ENCODE measurements at places on chromosomes 2 and 18. TPM values are rescaled to one million over a fixed set of nuclear protein-coding genes. Genes with fewer than 3 reads are reported as not detected.

- DNase-seq = no peak
Observed at GRCh38 chr2:149657401-149658040, 69.9 kb upstream of the MMADHC start.

- DNase-seq = no peak
Observed at GRCh38 chr2:160363055-160363454, 130.6 kb downstream of the RBMS1 start.

GRCh38 chr2:11155381-11156035 is at the start of gene SLC66A3:
Gene SLC66A3 (plus strand): TSS chr2:11155467. CDS start chr2:11155547, 80 bp downstream.
- no peak for DNase-seq

DNA sequence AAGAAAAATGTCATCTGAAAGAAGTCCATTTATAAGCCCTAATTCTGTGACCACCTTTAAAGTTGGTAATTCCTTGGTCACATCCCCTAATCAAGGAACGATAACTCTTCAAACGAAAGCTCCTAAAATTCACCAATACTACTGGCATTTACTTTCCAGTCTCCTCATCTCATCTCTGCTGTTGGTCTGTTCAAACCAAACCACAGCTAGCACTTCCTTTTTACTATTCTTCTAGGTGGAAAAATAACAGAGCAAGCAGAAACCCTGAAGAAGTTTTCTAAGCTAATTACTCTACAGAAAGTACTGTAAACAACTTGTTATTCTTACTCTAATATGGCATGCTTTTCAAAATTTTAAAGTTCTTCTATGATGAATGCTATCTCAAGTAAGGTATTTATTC is 21.6 kb downstream of the TIA1 start:
- DNase-seq = no peak

- no peak for DNase-seq
Observed at GRCh38 chr2:47309952-47310800, 92.8 kb upstream of the MSH2 start.

DNA sequence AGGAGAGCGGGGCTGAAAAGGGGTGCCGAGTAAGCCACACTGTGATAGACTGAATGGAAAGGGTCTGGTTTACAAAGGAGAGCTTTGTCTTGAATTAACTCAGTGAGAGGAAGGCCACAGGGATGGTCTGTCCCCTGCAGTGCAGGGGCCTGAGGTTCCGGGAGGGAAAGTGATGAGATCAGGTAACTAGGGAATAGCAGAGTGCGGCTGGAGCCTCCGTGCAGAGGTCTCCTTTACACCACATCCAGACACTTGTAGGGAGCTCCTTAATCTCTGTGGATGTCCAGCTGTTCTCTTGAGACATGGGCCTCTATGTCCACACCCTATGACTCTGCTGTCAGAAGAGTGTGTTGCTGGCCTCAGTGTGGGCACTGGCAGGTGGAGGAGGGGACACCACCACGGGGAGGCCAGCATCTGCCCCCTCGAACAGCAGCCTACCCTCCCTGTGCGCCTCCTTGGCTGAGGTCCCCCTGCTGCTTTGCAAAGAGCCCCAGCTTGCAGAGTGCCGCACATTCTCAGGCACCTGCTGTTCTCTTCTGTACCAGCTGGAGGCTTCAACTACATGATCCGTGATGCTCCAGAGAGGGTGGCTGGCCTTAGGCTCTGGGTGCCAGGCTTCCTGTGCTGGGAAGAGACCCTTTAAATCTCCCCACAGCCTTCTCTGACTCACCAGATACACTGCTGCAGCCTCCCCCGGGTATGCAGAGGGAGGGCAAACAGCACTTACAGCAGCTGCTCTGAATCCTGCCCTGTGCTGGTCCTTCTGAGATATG is 25.9 kb downstream of the ENOSF1 start:
- no peak for DNase-seq

Gene POTEJ
- total RNA-seq = not detected

Gene SPHKAP
- total RNA-seq = 0.03 TPM
